ENCODE measurements at places on chromosomes 5 and 9. TPM values are rescaled to one million over a fixed set of nuclear protein-coding genes. Genes with fewer than 3 reads are reported as not detected.

GRCh38 chr5:16886793-16887345, 49.2 kb downstream of the MYO10 start:
- DNase-seq: no peak
- H3K27ac ChIP-seq: no peak overlapping the region
- no peaks in the 10 kb centered on the region for H3K27me3 ChIP-seq

DNA sequence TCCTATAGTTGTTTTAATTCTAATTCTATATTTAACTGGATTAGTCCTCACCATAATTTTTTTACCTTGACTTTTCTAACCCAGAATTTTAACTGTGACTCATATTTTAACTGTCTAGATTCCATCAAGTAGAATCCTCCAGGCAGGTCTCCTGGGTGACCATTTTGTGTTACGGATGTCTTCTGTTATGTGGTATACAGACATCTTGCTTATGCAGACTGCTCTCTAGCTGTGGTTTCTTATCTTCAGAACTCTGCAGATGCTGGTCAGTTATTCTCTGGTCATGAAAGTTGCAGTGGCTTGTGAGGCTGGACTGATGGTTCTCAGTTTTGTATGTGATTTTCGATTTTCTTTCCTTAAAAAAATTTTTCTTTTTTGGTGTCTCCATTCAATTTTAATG, 139.4 kb downstream of the ATG10 start:
- no peaks in the 10 kb centered on the region for H3K36me3 ChIP-seq
- H3K4me1 ChIP-seq: peaks cover 2% of the 10 kb centered on the region
- no peak for DNase-seq
- H3K4me3 ChIP-seq: no peak overlapping the region
- no peak overlapping the region for H3K27ac ChIP-seq

DNA sequence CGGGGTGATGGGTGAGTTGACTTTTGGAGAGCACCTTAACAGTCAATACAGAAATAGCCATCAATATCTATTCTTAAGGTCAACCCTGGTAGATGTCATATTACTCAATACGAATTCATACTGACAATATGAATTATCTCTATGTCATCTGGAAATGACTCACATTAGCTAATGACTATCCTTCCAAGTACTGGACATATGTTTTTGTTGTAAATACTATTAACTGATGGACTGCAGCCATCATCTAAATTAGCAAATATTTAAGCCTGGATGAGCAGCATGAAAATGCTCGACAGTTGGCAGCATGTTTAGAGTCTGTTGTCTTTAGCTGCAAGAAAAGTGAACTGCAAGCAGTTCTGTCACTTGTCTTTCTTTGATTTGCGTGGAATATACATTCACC, 19.6 kb upstream of the ISOC1 start:
- H3K36me3 ChIP-seq: no peaks in the 10 kb centered on the region
- no peak for DNase-seq
- H3K4me3 ChIP-seq: no peak overlapping the region
- no peaks in the 10 kb centered on the region for H3K4me1 ChIP-seq
- peaks cover 2% of the 10 kb centered on the region for H3K27me3 ChIP-seq
- H3K27ac ChIP-seq: no peak overlapping the region

GRCh38 chr9:16824545-16825330, 45.7 kb downstream of the BNC2 start:
- no peaks in the 10 kb centered on the region for H3K36me3 ChIP-seq
- H3K4me1 ChIP-seq: no peaks in the 10 kb centered on the region
- peaks cover 6% of the 10 kb centered on the region for H3K27me3 ChIP-seq

- H3K4me1 ChIP-seq: peaks cover 21% of the 10 kb centered on the region
- peaks cover 16% of the 10 kb centered on the region for H3K27me3 ChIP-seq
- peak; percentile 21 for DNase-seq
Observed at GRCh38 chr9:112012026-112012902, 115.7 kb downstream of the UGCG start.

DNA sequence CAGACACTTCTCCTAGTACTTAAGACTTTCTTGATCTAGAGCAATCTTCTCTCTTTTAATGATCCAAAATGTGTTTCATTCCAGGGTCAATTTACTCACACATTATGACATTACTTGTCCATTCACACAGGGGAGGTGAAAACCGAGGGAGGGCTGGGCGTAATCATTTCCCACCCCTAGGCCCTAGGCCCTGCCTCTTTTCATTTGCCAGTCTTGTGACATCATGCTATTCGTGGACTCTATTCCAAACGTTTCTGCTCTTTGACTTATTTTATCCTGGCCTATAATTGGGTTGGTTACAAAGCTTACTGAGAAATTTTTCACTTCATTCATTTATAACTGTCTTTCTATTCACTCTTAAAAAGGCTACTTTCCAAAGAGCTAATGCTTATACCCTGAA, 2.4 kb downstream of the DCAF12 start:
- peaks cover 46% of the 10 kb centered on the region for H3K4me1 ChIP-seq
- peak overlapping the region; percentile 99 for H3K4me3 ChIP-seq
- peak overlapping the region; percentile 96 for H3K27ac ChIP-seq
- H3K36me3 ChIP-seq: peaks cover 49% of the 10 kb centered on the region
- peak; percentile 40 for DNase-seq

GRCh38 chr5:42157215-42157614, 232.1 kb downstream of the FBXO4 start:
- H3K4me3 ChIP-seq: no peak overlapping the region
- DNase-seq: no peak
- H3K4me1 ChIP-seq: no peaks in the 10 kb centered on the region
- H3K36me3 ChIP-seq: no peaks in the 10 kb centered on the region
- no peaks in the 10 kb centered on the region for H3K27me3 ChIP-seq

SHISAL2B gene
- not detected for total RNA-seq

FRMPD1 gene
- total RNA-seq: not detected

STING1 gene
- total RNA-seq: 64.9 TPM

SRA1 gene
- 43.4 TPM for total RNA-seq
